Astrocyte of the spinal cord (primary cell): ENCODE measurements at places on chromosomes 16 and 17.
A peak's percentile ranks its signal among the peaks of the same experiment; 100 is the strongest.

GRCh38 chr17:61815863-61816503 lies 47.3 kb downstream of the BRIP1 start:
- no peak for DNase-seq

DNA sequence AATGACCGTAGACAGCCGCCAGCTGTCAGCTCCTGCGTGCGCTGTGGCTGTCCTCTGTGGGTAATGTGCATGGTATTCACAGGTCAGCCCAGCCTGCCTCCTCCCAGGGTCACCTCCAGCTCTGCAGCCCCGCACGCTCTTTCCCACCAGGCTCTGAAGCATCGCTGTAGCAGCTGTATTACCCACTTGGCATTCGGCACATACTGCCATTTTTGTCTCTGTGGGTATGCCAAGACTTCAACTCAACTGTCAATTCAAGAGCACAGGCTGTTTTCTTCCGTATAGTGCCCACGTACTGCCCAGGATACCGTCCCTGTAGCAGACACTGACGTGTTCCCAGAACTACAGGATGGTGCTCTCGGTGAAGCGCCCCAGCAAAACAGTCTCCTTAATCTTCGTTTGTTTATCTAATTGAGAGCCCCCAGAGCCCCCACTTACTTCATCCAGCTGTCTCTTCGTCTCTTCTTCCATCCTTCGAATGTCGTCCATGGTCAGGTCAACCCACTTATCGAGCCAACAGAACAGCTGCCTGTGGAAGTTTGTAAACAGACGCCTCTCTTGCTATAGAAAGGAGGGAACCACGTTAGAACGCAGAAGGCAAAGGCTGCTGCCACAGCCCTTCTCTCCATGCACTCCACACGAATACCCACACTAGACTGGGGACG lies 17.4 kb upstream of the INPP5K start:
- no peak for DNase-seq

GRCh38 chr16:25213709-25214397 lies 2.9 kb upstream of the AQP8 start:
- no peak for DNase-seq

DNA sequence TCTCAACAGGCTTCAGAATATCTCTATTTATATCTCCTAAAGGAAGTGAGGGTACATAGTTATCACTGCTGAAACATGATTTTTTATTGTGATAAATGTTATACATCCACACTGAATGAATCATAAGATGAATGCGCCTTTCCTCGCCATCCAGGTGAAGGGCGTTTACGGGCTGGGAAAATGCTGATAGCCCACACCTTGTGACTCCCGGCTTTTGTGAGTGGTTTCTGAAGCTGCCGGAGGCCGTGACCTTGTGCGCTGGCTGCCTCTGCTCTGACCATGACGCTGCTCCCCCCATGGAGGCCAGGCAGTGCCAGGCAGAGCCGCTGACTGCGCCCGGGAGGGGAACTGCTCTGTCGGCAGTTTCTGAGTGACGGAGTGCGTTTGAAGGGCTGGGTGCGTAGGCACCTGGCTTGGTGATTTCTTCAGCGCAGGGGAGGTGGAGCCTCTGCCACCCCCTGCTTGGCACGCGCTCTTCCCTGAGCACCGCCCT lies 97.2 kb downstream of the RAP1GAP2 start:
- DNase-seq = no peak

DNA sequence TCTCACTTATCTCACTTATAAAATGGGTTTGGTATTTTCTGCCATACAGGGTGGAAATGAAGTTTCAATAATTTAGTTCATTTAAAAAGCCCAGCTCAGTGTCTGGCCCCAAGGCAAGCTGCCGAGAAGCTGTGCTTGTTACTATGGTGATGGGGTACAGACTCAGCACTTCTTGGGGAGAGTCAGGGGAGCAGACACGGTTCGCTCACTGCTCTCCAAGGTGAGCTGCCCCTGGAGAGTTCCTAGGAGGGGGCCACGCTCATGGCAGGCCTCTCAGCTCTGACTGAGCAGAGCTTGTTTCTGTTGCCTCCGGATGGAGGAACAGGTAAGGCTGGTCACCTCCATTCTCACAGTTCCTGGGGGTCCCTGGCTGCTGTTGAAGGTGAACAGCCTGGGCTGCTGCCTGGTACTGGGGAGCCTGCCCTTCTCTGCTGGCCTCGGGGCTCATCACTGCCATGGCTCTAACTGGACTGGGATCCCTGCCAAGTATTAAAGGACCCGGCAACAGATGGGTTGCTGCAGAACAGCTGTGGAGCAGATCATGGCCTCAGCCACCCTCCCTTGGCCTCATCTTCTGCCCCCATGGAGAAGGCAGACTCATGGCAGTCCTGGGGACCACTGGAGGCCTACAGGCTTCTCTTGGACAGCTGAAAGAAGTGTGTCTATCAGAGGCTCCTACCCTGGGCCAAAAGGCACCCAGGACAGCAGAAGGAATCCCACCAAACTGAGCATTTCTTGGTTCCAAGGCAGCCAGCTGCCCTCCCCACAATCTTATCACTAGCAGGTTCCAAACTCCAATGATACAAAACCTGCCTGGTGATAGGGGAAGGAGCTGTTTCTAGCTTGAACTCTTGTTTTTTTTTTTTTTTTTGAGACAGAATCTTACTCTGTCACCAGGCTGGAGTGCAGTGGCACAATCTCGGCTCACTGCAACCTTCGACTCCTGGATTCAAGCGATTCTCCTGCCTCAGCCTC lies 25.9 kb upstream of the SPATA32 start:
- no peak for DNase-seq

DNA sequence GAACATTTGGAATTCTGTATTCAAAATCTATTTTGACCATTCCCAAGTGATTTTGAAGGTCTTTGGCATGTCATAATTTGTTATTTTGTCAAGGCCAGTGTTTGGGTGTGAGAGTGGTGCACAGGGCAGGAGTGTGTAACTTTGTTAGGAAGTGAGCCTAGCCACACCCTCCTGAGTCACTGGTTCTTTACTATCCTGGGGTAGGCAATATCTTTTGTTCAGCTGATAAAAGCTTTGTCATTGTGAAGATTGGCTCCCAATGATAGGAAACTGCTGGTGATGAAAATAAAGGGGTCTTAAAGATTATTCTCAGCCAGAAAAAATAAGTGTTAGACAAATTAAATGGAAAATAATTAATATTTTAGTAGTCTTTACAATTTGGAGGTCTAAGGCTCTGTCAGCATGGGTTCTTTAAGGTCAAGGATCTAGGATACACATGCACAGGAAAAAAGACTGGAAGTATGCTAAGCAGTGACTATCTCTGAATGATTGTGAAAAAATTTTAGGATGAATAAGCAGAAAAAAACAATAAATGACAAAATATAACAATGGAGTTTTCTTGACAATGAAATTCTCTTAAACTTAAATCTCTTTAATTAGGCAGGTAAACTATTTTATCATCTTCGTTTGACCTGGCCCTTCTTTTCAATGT lies 5.1 kb downstream of the UBN1 start:
- peak; percentile 13 for DNase-seq

- DNase-seq = peak; percentile 38
These were observed 327.9 kb downstream of the SLC39A11 start for GRCh38 chr17:72764632-72765041.

DNA sequence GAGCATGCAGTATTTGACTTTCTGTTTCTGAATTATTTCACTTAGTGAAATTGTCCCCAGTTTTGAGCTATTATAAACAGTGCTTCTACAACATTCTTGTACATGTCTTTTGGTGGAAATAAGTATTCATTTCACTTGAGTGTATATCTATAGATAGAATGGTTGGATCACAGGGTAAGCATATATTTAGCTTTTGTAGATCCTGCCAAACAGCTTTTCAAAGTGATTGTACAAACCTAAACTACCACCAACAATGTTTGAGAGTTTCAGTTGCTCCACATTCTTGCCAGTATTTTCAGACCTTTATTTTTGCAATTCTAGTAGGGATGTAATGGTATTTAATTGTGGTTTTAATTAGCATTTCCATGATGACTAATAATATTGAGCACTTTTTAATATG lies 91.6 kb downstream of the CCT6B start:
- no peak for DNase-seq

DNA sequence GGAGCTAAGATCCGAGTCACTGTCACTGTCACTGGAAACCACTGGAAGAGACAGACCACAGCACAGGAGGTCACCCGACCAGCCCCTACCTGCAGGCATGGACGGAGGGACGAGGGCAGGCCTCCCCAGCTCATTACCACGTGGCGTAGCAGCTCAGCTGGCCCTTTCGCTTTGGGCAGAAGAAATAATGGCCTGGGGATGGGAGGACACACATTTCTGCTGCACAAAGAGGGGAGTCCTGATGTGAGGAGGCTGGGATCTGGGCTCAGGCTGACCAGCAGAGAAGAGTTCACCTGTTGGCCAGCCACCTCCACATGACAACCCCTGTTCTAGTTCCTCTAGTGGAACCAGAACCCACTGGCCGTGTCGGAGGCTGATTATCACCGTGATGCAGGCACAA lies 38.2 kb upstream of the DOC2B start:
- no peak for DNase-seq
